Activated CD8-positive, alpha-beta memory T cell treated with anti-CD3 and anti-CD28 coated beads, Interleukin-2, amount 10 ng/mL, durations not matched to agents 7 days and 5 days (primary cell): ENCODE measurements at places on chromosomes 3 and 15. TPM values are rescaled to one million over a fixed set of nuclear protein-coding genes. Genes with fewer than 3 reads are reported as not detected.

DNA sequence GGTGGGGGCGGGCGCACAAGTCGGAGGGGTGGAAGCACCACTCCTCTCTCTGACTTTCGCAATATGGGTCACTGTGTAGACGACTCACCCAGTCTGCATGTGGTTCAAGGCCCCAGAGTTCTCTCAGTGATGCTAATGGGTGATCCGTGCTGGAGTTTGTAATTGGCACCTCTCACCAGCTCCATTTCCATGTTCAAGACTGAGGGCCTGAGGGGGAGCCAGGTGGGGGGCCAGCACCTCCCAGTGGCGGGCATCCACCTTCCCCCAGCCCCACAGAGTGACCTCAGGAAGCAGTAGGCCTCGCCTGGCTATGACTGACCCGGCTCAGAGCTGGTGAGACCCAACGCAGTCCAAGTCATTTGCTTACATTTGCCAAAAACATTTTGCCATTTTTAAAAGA is 230.0 kb upstream of the ST8SIA2 start:
- H3K36me3 ChIP-seq = no peaks in the 10 kb centered on the region
- peaks cover 17% of the 10 kb centered on the region for H3K4me1 ChIP-seq
- DNase-seq = no peak
- no peak overlapping the region for H3K4me3 ChIP-seq
- H3K27me3 ChIP-seq = no peaks in the 10 kb centered on the region
- H3K27ac ChIP-seq = no peak overlapping the region

TBC1D21 gene
- not detected for total RNA-seq

- H3K4me3 ChIP-seq = no peak overlapping the region
- peaks cover 4% of the 10 kb centered on the region for H3K4me1 ChIP-seq
- peaks cover 4% of the 10 kb centered on the region for H3K36me3 ChIP-seq
- H3K27me3 ChIP-seq = no peaks in the 10 kb centered on the region
Observed at GRCh38 chr15:28129231-28129848, 30.2 kb upstream of the OCA2 start.

- H3K27ac ChIP-seq = no peak overlapping the region
- H3K4me3 ChIP-seq = no peak overlapping the region
- no peak for DNase-seq
- peaks cover 4% of the 10 kb centered on the region for H3K27me3 ChIP-seq
- peaks cover 45% of the 10 kb centered on the region for H3K4me1 ChIP-seq
- peaks cover 15% of the 10 kb centered on the region for H3K36me3 ChIP-seq
Observed at GRCh38 chr15:58985443-58985842, 2.0 kb upstream of the RNF111 start.

DNA sequence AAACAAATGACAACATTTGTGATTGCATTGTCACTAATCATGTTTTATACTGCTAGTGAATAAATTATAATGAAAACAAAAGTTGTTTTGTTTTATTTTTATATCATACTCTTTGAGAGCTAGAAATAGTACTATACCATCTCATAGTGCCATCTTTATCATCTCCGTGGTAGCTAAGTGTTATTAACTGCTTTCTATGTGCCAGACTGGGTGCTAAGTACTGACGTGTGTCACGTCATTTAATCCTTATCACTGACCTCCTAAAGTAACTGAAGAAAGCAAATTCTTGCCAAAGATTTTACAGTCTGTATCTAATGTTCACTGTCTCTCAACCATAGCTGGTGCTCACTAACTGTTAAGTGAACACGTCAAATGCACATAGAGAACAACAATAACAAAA is 99.5 kb upstream of the CNTN3 start:
- H3K36me3 ChIP-seq = no peaks in the 10 kb centered on the region
- no peaks in the 10 kb centered on the region for H3K4me1 ChIP-seq
- H3K4me3 ChIP-seq = no peak overlapping the region
- no peak overlapping the region for H3K27ac ChIP-seq
